Fibroblast of mammary gland (primary cell): ENCODE measurements at places on chromosomes 6 and 20.

DNA sequence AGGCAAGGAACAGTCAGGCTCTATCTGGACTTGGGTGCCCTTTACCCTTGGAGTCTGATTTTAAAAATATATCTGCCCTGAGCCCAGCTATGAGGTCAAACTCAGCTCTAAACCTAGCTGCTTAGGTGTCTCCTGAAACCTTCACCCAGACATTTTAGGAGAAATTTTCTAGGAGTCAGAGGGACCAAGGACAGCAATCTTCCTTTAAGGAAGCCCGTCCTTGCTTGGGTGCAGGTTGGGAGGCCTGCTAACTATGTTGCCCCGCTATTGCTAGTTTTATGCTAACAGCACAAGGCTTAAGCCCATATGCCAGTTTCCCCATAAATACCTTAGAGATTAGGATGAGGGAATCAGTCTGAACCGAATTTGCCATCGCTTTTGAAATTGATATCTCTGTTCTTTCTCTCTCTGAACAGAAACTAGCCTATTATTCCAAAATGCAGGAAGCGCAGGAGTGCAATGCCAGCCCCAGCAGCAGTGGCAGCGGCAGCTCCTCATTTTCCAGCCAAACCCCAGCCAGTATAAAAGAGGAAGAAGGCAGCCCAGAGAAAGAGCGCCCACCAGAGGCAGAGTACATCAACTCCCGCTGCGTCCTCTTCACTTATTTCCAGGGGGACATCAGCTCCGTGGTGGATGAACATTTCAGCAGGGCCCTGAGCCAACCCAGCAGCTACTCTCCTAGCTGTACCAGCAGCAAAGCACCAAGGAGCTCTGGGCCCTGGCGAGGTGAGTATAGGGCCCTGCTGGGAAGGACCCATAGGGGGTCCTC, 2.6 kb downstream of the VGLL2 start:
- DNase-seq: no peak

DNA sequence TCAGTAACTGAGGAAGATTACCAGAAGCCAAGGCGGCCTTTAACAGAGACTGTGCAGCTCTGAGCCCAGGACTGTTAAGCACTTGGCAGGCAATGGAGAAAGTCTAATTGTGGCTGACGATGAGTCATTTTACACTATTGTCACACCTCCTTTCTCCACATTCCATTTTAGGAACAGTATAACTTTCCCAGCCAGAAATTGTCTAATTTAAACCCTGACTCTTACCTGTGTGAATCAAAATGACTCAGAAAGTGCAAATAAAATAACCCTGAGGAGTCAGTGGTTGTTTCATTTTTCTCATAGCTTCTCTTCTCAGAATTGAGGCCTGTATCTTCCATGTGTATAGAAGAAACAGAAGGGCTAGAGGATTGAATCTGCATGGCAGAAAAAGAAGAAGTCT, 40.0 kb upstream of the OPN5 start:
- peak; percentile 36 for DNase-seq

DNA sequence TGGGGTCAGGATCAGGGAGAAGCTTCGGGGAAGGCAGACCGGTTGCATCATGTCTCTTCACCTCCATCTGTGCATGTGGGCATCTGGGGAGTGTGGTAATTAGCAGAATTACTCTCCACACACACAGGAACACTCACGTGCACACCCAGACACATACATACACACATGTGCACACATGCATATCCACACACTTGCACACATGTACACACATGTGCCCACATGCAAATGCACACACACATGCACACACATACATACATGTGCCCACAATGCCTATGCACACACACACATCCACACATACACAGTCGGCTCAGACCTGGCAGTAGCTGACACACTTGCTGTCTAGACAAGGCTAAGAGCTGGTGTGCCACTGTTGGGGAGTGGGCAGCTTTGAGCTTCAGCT, 212.3 kb upstream of the PMEPA1 start:
- DNase-seq: no peak

DNA sequence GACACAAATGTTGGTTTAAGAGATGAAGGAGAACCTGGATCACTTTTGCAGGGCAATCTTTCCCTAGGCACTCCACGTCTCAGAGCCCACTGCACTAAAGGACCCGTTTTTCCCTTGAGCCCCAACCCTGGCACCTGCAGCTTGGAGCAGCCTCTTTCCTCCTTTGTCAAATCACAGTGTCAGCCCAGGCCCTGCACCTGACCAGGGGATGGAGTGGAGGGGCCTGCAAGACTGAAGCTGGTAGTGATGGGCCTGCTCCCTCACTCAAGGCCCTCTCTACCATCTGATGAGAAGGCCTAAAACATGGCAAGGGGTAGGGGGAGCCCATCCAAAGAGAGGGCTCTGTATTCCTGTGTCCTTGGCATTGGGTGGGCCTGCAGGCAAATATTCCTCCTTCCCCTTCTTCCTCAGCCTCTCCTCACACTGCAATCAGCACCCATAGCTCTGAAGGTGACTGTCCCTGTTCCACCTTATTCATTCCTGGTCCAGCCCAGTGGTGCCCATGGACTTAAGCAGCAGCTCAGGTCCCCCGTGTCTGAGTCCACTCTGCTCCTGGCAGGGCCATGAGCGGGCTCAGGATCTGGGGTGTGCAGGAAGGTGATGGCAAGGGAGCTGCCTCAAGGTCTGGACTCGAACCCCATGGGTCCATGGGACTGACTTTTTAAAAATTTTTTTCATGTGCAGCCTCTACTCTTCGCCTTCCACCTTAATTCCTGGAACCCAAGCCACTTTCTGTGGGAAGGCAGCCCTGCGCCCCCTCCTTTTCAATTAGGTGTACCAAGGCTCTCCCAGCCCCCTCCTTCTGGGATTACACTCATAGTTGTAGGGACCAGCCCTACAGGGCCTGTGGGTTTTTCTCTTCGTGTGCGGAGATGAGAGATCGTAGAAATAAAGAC, 6.7 kb downstream of the RAET1G start:
- DNase-seq: no peak

- no peak for DNase-seq
Measured at GRCh38 chr6:8066108-8066507, 1.9 kb upstream of the BLOC1S5 start.

- no peak for DNase-seq
Measured at GRCh38 chr20:49275636-49276035, 2.2 kb downstream of the ZNFX1 start.

GRCh38 chr20:50286174-50286511, 95.5 kb downstream of the CEBPB start:
- DNase-seq: no peak

DNA sequence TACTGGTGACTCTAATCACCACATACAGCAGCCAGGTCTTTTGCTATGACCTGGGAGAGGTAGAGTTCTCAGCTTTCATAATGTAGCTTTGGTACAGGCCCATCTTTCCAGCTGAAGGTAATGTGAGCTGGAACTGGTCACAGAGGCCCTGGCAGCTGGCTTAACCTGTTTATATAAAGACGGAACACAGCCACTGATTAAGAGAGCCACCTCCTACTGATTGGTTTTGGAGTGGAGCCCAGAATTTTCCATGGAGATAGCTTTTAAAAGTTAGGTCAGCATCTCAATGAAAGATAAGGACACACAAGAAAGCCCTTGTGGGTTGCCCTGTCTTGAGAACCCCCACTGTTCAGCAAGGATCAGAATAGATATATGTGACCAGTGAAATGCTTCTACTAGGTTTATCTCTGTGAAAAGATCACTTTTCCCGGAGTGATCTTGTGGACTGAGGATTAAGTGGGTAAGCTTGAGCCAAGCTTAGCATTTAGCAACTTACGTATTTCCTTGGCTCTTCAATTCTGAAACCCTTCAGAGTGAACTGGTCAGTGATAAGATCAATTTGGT, 213.7 kb upstream of the CITED2 start:
- peak; percentile 33 for DNase-seq

DNA sequence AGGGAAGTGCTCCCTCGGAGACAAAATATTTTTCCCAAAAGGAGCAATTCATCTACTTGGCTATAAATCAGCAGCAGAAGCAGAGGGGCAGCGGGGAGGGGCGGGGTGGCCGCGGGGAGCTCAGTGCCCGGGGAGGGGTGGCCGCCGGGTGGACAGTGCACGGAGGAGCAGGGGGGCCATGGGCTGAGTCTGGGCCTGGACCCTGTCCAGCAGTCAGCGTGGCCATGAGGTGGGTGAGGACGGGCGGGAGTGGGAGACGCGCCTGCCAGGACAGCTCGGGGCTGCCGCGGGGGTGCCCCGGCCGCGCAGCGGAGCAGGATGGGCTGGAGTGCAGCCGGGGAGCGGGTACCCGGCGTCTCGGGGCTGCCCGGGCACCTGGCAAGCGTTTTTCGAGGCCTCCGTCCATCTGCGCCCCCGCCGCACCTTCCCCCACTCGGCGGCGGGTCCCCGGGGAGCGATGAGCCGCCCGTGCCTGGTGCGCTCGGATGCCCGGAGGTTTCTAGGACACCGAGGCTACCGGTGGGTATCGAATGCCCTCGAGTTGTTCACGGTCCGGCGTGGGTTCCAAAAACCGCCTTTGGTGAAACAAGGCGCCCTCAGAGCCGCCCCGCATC, 229.5 kb downstream of the THBS2 start:
- no peak for DNase-seq

DNA sequence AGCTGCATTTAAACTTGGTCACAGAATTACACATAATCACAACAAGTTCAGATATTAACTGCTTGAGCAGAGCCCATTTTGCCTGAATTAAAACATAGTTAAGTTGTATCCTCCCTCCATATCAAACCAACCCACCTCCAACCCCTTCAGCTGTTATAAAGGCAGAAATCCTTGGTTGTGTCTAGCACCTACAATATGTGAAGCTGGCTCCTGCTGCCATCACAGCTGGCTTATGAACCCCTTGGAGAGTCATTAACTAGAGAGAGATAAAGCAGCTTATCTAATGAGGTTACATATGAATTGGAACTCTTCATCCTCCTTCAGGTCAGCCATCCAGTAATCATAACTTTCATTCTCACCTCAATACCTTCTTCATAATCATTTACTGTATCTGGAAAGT, 101.8 kb downstream of the EPHA7 start:
- DNase-seq: no peak
